Activated CD4-positive, alpha-beta T cell treated with anti-CD3 and anti-CD28 coated beads, Interleukin-2, amount 50 U/mL, for 1 hour (primary cell): ENCODE measurements at places on chromosomes 4 and X.

- peak; percentile 3 for DNase-seq
Measured at GRCh38 chrX:137194164-137194563, 160.4 kb upstream of the GPR101 start.

DNA sequence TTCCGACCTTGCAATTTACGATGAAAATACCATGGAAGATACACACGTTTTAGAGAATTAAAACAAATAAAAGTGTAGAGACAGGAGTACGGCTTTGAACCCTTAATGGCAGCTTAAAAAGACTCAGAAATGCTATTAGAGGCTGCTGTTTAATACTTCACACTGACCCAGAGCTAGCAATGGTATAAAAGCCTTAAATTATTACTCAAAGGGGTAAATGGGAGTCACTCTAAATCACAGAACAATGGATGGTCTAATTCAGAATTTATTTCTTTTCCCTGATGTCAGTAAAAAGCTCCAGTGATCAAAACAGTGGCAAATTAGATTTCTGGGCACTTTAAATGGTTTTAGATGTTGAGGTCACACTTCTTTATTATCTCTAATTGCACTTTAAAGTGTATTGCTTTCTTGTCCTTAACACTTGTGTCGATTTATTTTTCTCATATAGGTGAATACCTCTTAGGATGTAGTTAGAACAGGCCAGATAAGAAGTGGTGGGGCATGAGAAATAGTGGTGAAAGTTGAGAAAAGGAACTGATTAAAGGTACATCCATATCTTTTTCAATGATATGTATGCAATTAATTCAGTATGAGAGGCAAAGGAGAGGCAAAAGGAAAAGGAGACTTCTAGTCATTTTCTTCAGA, 252.4 kb upstream of the ANKRD50 start:
- DNase-seq = no peak

- no peak for DNase-seq
Measured at GRCh38 chr4:125729171-125729570, 414.4 kb downstream of the FAT4 start.

DNA sequence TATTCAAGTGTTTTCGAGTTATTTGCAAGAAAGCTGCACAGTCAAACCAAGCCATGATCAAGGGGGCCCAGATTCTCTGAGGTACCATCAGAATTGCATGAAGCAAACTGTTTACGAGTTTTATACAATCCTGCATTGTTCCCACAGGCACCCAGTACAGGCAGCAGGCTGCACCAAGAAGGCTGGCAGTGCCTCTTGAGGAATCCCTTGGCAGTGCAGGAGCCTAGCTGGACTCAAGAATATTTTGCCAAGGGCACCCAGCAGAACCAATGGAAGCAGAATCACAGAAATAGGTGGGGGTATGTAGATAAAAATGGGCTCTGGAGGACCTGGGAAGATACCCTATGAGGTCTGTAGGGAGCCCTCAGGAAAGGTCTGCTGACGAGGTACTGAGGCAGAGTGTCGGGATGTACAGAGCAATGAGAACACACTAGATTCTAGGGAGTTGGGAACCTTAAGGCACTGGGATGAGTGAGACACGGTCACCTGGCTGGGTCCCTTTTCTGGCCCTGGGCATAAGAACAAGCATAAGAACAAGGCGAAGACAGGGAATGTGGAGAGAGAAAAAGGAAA, 2.5 kb upstream of the PLP1 start:
- DNase-seq = no peak

GRCh38 chrX:130091980-130092522, 18.2 kb downstream of the ELF4 start:
- peak; percentile 75 for DNase-seq

DNA sequence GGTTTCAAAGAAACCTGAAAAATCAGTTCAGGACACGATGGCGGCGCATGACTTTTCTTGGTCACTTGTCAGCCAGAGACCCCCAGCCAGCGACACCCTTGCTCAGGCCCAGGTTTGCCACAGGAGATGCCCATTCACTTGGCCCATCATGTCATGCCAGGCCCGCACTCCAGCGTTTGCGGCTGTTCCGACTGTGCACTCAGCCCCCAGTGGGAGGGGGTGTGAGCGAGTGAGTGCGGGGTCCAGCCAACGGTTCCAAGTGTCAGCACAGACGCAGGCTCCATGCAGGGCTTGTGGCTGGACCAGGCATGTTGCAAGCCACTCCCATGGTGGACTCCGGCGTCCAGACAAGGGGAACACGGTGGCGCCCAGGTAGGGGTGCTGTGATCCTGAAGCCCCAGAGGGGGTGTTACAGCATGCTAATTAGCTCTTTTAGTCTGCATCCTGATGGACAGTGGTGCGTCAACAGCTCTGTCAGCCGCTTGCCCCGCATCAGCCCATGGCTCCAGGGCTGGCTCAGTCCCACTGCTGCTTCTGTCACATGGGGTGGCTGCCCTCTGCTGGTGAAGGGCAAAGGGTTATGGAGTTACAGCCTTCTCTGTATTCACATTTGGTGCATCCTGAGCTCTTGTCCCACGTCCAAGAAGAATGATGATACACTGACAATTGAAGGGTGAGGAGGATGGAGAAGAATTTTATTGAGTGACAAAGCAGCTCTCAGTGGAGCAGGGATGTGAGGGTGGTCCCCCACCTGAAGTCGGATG, 3.7 kb upstream of the MAEA start:
- peak; percentile 47 for DNase-seq

- DNase-seq = no peak
Measured at GRCh38 chr4:86975927-86976326, 41.1 kb downstream of the AFF1 start.

- DNase-seq = no peak
Measured at GRCh38 chr4:148961526-148961925, 519.3 kb upstream of the NR3C2 start.

DNA sequence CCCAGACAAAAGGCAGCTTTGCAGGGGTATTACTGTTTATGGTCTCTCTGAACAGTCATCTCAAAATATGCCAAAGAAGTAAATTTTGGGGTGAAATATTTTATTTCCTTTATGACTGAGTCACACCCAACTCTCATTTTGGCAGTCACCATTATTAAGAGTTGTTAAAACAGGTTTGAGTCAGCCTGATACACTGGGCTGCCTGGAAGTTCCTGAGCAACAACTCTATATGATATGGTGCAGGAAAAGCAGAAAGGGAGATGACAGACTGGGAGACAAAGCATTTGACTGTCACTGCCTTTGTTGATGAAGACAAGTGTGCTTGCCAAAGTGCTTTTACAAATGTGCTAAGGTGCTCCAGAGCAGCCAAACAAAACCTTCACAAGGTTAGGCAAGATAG, 1263.5 kb downstream of the PCDH7 start:
- DNase-seq = no peak

GRCh38 chr4:185457136-185457535, 14.4 kb downstream of the CCDC110 start:
- DNase-seq = no peak

DNA sequence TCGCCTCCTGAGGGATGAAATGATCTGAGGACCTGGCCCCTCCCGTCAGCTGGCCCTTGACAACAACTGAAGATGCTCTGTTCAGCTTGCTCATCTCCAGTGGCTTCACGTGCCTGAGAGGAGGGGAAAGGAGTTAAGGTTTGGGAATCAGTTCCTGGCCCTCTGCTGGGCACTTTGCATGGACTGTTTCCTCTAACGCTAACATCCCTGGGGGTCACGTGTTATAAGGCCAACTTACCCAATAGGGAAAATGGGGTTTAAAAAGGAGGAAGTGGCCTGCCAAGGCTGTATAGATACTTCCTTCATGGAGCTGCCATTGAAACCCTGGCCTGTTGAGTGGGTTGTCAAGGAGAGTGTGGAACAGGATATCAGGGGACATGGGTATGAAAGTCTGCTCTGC, 65.6 kb downstream of the OR13H1 start:
- DNase-seq = no peak

DNA sequence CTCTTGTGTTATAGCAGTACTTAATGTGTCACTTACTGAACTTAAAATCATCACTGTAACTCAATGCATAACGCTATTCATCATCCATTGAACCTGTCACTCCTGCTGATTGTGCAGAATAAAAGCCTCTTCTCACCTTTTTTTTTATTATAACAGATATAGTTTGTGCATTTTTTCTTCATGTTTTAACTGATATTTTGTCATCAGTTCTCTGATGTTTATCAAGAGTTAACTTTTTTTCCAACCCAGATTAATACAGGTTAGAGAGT, 100.4 kb downstream of the SLIT2 start:
- no peak for DNase-seq

DNA sequence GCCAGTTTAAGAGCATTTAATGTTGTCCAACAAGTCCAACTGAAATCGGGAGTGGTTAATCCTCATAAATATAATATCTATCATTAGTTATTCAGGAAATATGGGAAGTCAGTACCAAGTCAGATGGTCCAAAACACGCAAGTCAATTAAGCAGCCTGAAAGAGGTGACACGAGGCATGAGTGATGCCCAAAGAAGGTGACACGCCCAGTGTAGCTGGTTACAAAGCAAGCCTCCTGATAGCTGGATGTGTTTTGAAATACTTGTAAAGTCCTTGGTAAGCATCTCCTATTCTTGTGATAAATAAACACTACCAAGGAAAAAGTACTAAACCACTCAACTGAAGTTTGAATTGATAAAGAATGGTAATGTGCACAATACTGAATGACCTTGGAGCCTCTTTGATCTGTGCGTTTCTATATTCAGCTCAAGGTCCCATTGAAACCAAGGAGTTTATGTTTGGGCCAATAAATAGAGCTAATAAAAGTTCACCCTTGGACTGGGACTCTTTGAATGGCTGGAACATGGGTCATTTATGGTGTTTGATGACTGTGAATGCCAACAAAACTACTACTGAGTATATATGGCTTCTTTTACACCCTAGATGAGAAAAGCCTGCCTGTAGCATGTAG, 93.2 kb upstream of the KLF3 start:
- no peak for DNase-seq

DNA sequence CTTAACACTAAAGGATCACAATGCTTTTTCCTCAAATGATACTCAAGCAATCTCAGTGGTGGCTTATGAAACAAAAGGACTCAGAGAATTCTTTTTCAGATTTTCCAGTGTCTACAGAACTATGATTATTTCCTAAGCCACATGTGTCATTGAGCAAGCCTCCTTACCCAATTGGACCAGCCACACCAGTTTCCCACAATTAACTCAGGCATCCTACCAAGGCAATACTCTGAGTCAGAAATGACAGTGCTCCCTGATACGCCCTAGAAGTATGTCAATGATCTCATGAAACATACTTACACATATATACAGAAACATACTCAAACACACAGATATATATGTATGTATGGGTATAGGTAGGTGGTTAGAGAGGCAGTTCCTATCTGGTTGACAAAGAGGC, 4.8 kb downstream of the ADAMTS3 start:
- no peak for DNase-seq
